ENCODE measurements at places on chromosomes 4 and X. TPM values are rescaled to one million over a fixed set of nuclear protein-coding genes. Genes with fewer than 3 reads are reported as not detected.

The ENAM gene
- total RNA-seq, result not detected

The EDA2R gene
- total RNA-seq, result 0.25 TPM

The TACC3 gene
- 47.9 TPM for total RNA-seq

The KIAA0232 gene
- total RNA-seq, result 20.8 TPM

The LRP2BP gene
- total RNA-seq, result 1.6 TPM

The NAP1L2 gene
- 2.0 TPM for total RNA-seq

The MAGED4 gene
- total RNA-seq, result 8.6 TPM

Measured in B cell (primary cell).